ENCODE measurements at places on chromosomes 2 and 18. TPM values are rescaled to one million over a fixed set of nuclear protein-coding genes. Genes with fewer than 3 reads are reported as not detected.

DNA sequence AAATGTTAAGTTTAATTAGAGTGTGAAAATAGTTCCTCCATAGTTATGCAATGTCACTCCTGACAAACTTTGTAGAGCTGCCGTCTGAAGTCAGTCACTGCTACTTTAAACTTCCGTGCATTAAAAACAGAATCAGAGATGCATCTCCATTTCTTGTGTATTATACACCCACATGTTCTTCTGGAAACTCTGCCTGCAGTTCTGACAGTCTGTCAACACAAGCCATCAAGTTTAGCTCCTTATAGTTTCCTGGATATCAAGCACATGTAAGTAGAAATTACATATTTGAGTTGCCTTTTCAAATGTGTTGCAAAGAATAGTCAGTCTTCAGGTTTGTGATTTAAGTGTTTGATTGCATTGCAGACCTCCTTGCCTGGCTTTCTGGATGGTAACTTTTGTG is 184.3 kb downstream of the CTNNA2 start:
- no peak for DNase-seq
- H3K36me3 ChIP-seq: no peaks in the 10 kb centered on the region
- 0 out of 2 replicates have a peak, but pooled peaks cover 5% of the 10 kb centered on the region for H3K27me3 ChIP-seq
- H3K4me1 ChIP-seq: no peaks in the 10 kb centered on the region
- H3K4me3 ChIP-seq: no peak overlapping the region

- no peaks in the 10 kb centered on the region for H3K36me3 ChIP-seq
- H3K4me1 ChIP-seq: peaks cover 36% of the 10 kb centered on the region
- peak; percentile 71 for DNase-seq
- H3K4me3 ChIP-seq: no peak overlapping the region
These were observed 26.1 kb upstream of the SPTBN1 start for GRCh38 chr2:54429811-54430551.

DNA sequence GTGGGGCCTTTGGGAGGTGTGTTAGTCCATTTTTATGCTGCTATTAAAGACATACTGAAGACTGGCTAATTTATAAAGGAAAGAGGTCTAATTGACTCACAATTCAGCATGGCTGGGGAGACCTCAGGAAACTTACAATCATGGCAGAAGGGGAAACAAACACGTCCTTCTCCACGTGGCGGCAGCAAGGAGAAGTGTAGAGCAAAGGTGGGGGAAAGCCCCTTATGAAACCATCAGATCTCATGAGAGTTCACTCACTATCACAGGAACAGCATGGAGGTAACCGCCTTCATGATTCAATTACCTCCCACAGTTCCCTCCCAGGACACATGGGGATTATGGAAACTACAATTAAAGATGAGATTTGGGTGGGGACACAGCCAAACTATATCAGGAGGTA is 187.1 kb upstream of the OSR1 start:
- no peaks in the 10 kb centered on the region for H3K27me3 ChIP-seq
- H3K36me3 ChIP-seq: no peaks in the 10 kb centered on the region
- DNase-seq: no peak
- H3K4me3 ChIP-seq: no peak overlapping the region

DNA sequence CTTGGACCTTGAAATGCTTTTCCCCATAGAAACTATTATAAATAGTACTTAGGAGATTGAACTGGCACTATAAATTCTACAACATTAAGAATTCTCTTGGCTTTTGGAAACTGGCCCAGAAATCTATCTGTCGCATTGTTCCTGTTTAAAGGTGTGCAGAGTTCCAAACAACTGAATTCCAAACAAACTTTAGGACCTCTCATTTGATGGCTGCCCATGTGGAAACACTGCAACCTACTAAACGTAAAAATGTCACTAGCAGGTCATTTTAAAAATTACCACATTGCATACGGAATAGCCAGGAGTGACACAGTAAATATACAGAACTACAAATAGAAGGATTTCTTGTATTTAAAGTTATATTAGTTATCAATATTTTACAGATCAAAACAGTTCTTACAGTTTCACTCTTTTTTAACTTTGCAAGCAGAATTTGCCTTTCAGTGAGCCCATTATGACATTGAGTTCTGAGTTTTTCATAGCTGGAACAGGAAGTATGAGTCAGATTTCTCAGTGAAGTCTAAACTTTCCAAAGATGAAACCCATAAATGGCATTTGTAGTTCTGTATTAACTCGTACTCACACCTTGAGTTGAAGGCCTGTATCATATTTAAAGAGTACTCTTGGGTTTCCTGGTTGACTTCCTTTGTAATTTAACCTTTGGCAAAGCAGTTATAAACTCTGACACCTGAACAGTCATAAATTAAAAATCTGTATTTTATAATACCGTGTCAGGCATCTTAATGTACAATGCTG is 142.3 kb upstream of the BOD1L2 start:
- no peak overlapping the region for H3K27ac ChIP-seq
- DNase-seq: no peak
- H3K4me3 ChIP-seq: no peak overlapping the region
- H3K4me1 ChIP-seq: peaks cover 28% of the 10 kb centered on the region

INHA gene
- total RNA-seq: 0.65 TPM

DNA sequence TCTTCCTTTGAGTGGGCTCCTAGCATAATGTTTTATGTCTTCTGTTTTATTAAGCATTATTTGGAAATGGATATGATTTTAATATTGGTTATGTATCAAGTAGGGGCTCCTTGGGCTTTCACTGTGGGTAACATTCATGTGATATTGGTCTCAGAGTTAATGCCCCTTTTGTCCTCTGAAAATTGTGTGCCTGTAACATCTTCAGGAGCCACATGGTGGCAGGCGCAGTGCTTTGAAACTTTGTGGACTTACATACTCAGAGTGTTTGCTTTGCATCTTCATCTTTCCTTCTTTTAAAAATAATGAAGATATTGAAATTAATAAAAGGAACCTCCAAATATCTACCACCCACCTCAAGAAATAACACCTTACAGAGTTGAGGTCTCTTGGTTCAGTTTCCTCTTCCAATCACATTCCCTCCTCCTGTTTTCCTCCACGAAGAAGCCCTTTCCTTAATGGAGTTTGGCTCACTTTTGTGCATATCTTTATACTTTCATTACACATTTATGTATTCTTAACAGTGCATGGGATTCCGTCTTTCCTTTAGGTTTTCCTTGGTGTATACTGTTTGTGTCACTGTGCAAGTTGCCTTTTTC is 73.5 kb downstream of the LIMS1 start:
- H3K27ac ChIP-seq: no peak overlapping the region
- no peaks in the 10 kb centered on the region for H3K36me3 ChIP-seq
- H3K4me1 ChIP-seq: no peaks in the 10 kb centered on the region
- DNase-seq: peak; percentile 44
- H3K4me3 ChIP-seq: no peak overlapping the region

DNA sequence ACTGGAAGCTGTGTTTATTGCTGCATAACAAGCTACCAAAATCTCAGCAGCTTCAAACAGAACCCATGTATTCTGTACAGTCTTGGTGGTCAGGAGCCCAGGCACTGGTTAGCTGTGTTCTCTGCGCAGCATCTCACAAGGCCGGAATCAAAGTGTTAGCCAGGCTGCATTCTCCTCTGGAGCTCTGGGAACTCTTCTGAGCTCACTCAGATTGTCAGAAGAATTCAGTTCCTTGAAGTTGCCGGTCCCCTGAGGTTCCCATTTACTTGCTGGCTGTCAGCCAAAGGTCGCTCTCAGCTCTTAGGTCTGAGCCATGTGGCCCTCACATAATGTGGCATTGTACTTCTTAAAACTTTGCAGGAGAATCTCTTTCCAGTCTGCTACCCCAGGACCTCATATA is 123.6 kb upstream of the SMIM21 start:
- no peak for DNase-seq
- no peak overlapping the region for H3K27ac ChIP-seq
- H3K27me3 ChIP-seq: no peaks in the 10 kb centered on the region
- no peak overlapping the region for H3K4me3 ChIP-seq

SKOR2 gene
- not detected for total RNA-seq

TAF1B gene
- 27.6 TPM for total RNA-seq

GRCh38 chr18:62814132-62814759 is 98.9 kb downstream of the PHLPP1 start:
- no peaks in the 10 kb centered on the region for H3K36me3 ChIP-seq
- no peaks in the 10 kb centered on the region for H3K4me1 ChIP-seq
- no peaks in the 10 kb centered on the region for H3K27me3 ChIP-seq
- DNase-seq: no peak
- H3K27ac ChIP-seq: no peak overlapping the region
- no peak overlapping the region for H3K4me3 ChIP-seq

FARSB gene
- total RNA-seq: 78.9 TPM

GAL3ST2 gene
- not detected for total RNA-seq

DNA sequence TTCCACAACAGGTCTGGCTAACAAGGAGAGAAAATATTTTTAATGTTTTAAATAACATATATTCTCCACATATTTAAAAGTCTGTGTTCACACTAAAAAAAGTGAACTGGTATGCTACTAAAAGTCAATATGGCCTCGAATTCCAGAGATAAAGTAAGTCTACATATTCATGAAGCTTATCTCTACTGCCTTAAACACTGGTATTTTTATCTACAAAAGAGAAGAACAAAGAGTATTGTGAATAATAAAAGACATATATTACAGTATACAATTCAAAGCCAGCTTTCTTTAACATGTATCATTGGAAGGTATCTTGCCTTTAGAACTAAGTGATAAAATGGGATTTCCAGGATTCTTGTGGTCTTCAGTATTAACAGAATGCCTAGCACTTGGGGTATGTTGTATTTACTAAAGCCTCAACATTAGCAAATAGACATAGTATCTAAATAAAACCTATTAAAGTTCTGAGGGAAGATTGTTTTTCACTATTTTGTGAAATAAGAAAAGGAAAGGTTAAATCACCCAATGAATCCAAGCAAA is 302.8 kb upstream of the CCDC68 start:
- no peaks in the 10 kb centered on the region for H3K27me3 ChIP-seq
- no peak overlapping the region for H3K27ac ChIP-seq
- H3K4me3 ChIP-seq: no peak overlapping the region
- H3K36me3 ChIP-seq: no peaks in the 10 kb centered on the region

CRYGC gene
- not detected for total RNA-seq

DPP10 gene
- total RNA-seq: not detected

DNA sequence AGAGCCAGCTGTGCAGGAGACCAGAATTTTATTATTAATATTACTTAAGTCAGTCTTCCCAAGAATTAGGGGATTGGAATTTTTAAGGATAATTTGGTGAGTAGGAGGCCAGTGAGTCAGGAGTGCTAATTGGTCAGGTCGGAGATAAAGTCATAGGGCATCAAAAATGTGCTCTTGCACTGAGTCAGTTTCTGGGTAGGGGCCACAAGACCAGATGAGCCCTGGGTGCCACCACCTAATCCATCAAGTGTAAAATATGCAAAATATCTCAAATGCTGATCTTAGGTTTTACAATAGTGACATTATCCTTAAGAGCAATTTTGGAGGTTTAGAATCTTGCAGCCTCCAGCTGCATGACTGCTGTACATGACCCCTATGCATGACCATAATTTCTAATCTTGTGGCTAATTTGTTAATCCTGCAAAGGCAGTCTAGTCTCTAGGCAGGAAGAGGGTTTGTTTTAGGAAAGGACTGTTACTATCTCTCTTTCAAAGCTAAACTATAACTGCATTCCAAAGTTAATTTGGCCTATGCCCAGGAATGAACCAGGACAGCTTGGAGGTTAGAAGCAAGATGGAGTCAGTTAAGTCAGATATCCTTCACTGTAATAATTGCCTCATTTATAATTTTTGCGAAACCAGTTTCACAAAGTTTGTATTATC is 215.9 kb downstream of the RNF152 start:
- no peak overlapping the region for H3K4me3 ChIP-seq
- no peaks in the 10 kb centered on the region for H3K27me3 ChIP-seq
- H3K4me1 ChIP-seq: no peaks in the 10 kb centered on the region
- no peak for DNase-seq
- no peak overlapping the region for H3K27ac ChIP-seq

GRCh38 chr2:33212151-33212550 is 264.3 kb upstream of the RASGRP3 start:
- no peak for DNase-seq
- H3K36me3 ChIP-seq: no peaks in the 10 kb centered on the region
- H3K27ac ChIP-seq: no peak overlapping the region
- no peaks in the 10 kb centered on the region for H3K27me3 ChIP-seq

DNA sequence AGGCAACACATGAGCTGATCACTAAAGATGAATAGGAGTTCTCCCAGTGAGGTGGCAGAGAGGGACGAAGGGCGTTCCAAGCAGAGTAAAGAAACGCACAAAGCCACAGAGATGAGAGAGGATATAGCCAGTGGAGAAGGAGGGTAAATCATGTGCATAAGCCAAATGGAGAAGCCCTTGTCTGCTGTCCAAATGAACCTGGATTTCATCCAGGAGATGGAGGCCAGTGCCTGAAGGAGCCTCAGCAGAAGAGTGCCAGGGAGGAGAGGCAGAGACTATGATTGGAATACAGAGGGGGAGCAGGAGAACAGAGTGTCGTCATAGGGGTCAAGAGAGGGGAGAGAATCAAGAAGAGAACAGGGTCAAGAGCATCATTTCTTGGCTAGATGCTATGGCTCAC is 48.9 kb upstream of the STPG4 start:
- H3K27me3 ChIP-seq: no peaks in the 10 kb centered on the region
- DNase-seq: no peak
- H3K4me1 ChIP-seq: peaks cover 30% of the 10 kb centered on the region
- H3K4me3 ChIP-seq: no peak overlapping the region

- H3K4me3 ChIP-seq: no peak overlapping the region
- no peak for DNase-seq
- H3K27me3 ChIP-seq: no peaks in the 10 kb centered on the region
- H3K4me1 ChIP-seq: peaks cover 18% of the 10 kb centered on the region
- no peaks in the 10 kb centered on the region for H3K36me3 ChIP-seq
These were observed 152.8 kb downstream of the CAPN13 start for GRCh38 chr2:30654404-30654803.

CNRIP1 gene
- total RNA-seq: 17.5 TPM

UGT1A10 gene
- not detected for total RNA-seq

GRCh38 chr18:33532978-33533377 is 45.0 kb upstream of the ASXL3 start:
- no peaks in the 10 kb centered on the region for H3K27me3 ChIP-seq
- no peak for DNase-seq
- no peaks in the 10 kb centered on the region for H3K4me1 ChIP-seq
- H3K4me3 ChIP-seq: no peak overlapping the region
- H3K36me3 ChIP-seq: no peaks in the 10 kb centered on the region

- H3K4me1 ChIP-seq: peaks cover 6% of the 10 kb centered on the region
- peak; percentile 18 for DNase-seq
- no peaks in the 10 kb centered on the region for H3K36me3 ChIP-seq
- H3K27ac ChIP-seq: no peak overlapping the region
- H3K4me3 ChIP-seq: no peak overlapping the region
These were observed 635.8 kb downstream of the RNF144A start for GRCh38 chr2:7552825-7553570.

GRCh38 chr2:45836316-45836715 is 184.8 kb downstream of the PRKCE start:
- H3K4me1 ChIP-seq: no peaks in the 10 kb centered on the region
- no peak for DNase-seq
- no peaks in the 10 kb centered on the region for H3K27me3 ChIP-seq
- no peaks in the 10 kb centered on the region for H3K36me3 ChIP-seq
- H3K4me3 ChIP-seq: no peak overlapping the region
- H3K27ac ChIP-seq: no peak overlapping the region

GRCh38 chr2:55861733-55862132 is 61.8 kb downstream of the EFEMP1 start:
- no peak for DNase-seq
- H3K27ac ChIP-seq: no peak overlapping the region
- no peaks in the 10 kb centered on the region for H3K36me3 ChIP-seq
- H3K27me3 ChIP-seq: no peaks in the 10 kb centered on the region
- no peak overlapping the region for H3K4me3 ChIP-seq

- H3K4me3 ChIP-seq: no peak overlapping the region
- H3K36me3 ChIP-seq: no peaks in the 10 kb centered on the region
- peak; percentile 91 for DNase-seq
- H3K27ac ChIP-seq: peak overlapping the region; percentile 83
- no peaks in the 10 kb centered on the region for H3K27me3 ChIP-seq
- H3K4me1 ChIP-seq: peaks cover 36% of the 10 kb centered on the region
These were observed 239.2 kb upstream of the CWC22 start for GRCh38 chr2:180246268-180246667.

Data from SJCRH30 (cell line).